ENCODE measurements at places on chromosomes 3 and 15.

DNA sequence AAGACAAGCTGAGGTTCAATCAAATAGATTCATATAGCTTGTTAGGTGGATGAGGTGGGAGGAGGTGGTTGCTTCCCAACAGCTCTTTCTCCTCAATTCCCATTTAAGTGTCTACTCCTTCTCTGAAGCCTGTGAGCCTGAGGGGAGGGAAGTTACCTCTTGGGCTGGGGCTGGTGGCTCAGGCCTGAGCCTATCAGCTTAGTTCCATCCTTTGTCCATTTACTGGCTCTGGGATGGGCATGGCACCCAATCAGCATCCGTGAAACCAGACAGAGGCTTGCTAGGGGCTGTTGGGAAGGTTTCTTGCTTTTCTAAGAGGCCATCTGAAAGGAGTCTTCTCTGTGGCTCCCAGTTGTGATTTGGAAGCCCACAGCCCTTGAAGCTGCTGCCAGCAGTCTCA lies 57.3 kb downstream of the TAMM41 start:
- DNase-seq, result no peak

DNA sequence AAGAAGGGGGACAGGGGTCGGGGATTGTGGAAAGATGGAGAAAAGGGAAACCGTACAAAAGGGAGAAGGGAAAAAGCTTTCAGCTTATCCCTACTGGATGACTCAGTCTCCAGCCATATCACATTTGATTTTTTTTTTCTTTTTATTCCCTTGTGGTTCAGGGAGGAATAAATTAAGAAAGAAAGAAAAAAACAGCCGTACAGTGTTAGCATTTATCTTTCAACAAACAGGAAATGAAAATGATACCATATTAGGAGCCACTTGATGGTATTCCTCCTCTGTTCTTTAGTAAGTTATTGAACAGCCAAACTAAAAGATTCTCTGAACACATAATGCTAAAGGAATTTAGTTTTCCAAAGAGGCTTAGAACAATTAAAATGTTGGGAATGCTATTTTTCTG lies 594.4 kb downstream of the FOXP1 start:
- DNase-seq, result no peak

DNA sequence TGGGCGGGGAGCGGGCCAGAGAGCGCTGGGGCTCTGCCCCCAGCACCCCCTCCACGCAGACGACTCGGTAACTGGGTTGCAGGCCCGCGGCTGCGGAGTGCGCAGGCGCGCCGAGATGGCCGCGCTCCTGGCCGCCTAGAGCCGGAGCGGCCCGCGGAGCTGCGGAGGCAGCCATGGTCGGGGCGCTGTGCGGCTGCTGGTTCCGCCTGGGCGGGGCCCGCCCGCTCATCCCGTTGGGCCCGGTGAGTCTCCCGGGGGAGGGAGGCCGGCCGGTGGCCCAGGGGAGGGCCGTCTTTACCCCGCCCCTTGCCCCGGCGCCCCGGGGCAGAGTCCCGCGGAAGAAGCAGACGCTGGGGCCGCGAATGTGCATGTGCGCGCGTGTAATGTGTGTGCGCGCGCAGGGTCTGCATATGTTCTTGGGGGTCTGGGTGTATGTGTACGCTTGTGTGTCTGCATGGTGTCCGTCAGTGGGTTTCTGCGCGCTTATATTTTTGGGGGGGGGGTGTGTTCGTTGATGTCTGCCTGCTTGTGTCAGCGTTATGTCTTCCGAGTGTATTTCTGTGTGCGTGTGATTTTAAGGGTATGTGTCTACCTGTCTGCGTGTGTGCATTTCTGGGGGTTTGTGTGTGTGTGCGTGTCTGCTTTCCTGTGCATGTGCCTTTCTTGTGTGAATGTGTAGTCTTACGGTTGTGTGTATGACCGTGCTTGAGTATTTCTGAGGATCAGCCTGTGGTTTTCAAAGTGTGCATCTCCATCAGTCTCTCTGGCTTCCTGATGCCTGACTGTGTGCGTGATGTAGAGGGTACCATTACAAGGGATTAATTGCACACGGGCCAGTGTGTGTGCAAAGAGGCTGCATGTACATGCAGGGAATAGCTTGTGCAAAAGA lies at the start of gene ABHD14A:
ABHD14A (plus strand) TSS at position 102 of the 889 bp plus-strand sequence; CDS start at position 174, 72 bp downstream.
- DNase-seq, result peak; percentile 14

- no peak for DNase-seq
These were observed 52.2 kb downstream of the PLXNA1 start for GRCh38 chr3:127034990-127035652.

DNA sequence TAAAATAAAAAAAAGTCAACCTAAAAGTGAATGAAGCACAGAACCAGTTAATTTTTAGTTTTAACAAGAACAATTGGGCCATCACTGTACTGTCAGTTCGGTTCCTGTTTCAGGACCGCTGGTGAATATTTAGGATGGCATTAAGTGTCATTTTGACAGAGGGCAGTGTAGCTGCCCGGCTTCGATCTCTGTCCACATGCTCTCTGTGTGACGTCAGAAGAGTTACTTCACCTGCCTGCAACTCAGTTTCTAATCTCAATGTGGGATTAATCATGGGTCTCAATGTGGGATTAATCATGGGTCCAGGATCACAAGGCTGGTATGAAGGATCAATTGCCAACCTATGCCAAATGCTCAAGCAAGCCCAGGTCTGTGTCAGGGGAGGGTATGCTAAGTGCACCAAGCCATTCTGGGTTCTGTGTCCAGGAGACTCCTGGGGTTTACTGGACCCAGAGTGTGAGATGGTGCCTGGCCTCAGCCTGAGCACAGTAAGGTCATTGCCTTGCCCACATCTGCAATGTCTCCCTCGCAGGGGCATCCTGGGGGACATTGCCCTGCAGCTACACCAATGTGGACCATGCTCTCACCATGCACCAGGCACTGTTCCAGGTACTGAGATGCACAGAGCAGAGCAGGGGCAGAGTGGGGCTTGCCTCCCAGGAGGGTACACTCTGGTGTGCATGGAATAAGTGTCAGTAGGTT lies 8.1 kb downstream of the GABRA5 start:
- DNase-seq, result no peak

GRCh38 chr3:50486219-50486888 lies 17.1 kb downstream of the CACNA2D2 start:
- no peak for DNase-seq

DNA sequence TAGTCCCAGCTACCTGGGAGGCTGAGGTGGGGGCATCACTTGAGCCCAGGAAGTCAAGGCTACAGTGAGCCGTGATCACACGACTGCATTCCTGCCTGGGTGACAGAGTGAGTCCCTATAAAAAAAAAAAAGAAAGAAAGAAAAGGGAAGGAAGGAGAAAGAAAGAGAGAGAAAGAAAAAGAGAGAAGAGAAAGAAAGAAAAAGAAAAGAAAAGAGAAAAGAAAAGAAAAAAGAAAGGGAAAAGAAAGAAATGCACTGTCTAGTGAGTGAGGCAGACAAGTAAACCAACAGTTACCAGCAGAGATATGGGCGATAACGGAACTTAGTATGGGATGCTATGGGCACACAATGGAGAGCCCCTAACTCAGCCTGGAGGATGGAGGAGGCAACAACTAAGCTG lies 37.2 kb upstream of the TSEN2 start:
- DNase-seq, result no peak

DNA sequence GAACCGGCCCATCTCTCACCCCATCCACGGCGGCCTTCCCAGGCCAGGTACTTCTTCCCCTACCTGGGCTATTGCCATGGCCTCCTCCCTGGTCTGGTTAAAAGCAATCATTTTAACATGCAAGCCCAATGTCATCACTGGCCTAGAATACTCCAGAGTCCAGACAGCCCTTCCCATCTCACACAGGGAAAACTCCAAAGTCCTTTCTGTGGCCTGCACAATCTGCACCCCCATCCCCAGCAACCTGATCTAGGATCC lies 45.8 kb upstream of the SLCO2A1 start:
- DNase-seq, result no peak

DNA sequence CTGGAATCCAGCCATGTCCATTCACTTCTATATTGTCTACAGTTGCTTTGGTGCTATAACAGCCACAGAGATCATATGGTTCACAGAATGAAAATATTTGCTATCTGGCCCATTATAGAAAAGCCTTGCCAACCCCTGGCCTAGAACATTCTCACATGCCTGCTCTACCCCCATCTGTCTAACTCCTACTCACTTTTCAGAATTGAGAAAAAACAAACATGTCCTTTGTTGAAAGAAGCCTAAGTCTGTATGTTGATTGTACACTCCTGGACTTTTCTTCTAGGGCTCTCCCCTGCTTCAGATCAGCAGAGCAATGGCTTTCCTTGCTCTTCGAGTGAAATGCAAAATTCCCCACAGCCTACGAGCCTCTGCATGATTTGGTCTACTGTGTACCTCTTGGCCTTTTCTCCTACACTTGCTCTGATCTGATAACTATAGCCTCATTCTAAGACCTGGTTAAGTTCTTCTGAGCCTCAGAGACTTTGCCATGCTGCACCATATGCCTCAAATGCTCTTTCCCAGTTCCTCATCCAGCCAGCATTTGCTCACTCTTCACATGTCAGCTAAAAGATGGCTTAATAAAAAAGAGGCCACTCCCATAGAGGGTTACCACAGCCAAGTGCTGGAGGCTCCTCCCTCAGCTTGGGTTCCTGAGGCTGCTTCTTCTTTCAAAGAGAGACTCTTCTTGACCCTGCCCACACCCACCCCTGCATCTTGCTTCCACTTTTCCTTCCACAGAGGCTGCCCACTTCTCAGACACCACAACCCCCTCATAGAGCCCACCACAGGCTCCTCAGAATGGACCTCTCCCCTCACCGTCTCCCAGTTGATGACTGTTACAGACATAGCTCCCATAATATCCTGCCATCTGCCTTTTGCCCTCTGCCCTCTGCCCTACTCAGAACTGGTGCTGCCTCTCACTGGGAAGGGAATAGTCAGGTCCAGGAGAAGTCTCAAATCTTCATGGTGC lies 22.9 kb upstream of the DCLK3 start:
- DNase-seq, result peak; percentile 47

DNA sequence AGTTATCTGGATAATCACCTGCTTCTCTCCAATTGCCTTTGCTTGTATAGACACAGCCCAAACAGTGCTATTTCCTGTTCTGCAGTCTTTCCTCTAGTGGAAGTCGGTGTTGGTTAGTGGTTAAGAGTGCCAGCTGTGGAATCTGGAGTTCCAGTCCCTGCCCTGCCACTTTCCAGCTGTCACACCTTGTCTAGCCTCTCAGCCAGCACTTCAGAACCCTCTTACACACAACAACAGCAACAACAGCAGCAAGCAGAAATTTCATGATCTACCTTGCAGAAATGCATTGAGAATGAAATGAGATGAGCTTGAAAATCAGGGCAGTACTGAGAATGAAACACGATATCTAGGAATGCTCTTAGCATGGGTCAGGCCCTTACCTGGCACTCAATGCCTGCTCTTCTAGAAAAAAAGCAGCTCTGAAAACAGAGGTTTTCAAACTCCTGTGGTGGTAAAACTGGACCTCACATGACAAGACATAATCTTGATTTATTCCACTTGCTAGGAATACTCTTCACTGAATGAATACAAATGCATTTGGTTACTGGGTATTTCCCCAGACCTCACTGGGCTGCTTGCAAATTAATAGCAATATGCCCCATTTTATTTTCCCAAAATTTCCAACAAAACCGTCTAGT lies 3.3 kb upstream of the WNT5A start:
- no peak for DNase-seq

DNA sequence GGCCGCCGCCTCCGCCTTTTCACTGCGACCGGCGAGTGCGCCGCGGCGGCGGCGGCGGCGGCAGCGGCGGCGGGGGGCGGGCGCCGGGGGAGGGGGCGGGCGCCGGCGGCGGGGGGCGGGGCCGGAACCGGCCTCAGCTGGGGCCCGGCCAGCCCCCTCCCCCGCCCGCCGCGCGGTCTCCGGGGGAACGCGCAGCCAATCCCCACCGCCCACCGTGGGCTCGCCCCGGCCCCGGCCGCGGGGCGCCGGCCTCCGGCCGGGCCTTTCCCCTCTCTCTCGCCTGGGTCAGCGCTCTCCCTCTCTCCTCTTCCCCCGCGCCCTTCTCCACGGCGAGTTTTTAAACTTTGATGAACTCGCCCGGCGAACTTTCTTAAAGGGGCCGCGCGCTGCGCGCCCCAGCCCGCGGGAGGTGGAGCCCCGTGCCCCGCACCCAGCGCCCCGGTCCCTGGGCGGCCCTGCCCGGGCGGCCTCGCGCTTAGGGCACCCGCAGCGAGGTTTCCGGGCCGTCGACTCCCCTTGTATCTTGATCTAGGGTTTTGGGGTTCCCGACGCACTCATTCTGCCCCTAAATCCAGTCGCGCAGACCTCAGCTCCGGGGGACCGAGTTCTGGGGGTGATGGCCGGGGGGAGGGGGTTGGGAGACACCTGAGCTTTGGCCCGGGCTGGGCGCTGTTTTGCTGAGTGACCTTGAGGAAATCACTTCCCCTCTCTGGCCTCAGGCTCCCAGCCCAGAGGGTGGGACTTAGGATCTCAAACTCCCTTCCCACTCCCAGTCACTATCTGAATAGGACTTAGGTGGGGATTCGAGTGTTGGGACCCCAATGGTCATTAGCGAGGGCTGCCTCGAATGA lies at the start of gene RBPMS2:
RBPMS2 (minus strand) TSS at position 39 of the 851 bp plus-strand sequence. CDS start 270 bp downstream, outside the sequence.
- DNase-seq, result no peak

- DNase-seq, result no peak
These were observed 18.3 kb upstream of the ATP8B4 start for GRCh38 chr15:50137330-50137761.

DNA sequence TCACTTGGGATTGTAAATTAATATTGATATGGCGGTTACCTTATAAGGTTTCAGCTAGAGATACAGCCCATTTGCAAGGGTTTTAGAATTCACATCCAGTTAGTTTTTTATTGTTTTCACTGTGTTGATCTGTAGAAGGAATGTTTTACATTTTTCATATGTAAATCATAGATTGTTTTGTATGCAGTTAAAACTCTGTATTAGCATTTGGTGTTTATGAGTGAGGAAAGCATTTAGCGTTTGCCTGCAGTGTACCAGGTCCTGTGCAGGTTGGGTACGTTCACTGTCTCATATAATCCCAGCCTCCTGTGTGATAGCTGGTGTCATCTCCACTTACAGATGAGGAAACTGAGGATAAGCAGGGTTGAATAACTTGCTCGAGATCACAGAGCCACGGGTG lies 23.8 kb downstream of the MAP6D1 start:
- no peak for DNase-seq

All from NCI-H446 (cell line).